Chondrocyte (in vitro differentiated cells): ENCODE measurements at places on chromosomes 2 and 18.

DNA sequence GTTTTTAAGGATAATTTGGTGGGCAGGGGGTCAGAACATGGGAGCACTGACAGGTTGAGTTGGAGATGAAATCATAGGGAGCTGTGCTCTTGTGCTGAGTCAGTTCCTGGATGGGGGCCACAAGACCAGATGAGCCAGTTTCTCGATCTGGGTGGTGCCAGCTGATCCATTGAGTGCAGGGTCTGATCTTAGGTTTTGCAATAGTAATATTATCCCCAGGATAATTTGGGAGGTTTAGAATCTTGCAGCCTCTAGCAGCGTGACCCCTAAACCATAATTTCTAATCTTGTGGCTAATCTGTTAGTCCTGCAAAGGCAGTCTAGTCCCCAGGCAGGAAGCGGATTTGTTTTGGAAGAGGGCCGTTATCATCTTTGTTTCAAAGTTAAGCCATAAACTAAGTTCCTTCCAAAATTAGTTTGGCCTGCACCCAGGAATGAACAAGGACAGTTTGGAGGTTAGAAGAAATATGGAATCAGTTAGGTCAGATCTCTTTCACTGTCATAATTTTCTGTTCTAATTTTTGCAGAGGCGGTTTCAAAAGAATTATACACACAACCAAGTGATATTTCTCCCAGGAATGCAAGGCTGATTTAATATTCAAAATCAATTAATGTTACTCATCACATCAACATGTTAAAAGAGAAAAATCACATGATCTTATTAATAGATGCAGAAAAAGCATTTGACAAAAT lies 23.0 kb downstream of the DBI start:
- DNase-seq, result no peak

GRCh38 chr2:189770590-189771322 lies 8.2 kb upstream of the OSGEPL1 start:
- DNase-seq, result no peak

GRCh38 chr2:200220251-200220650 lies 86.2 kb upstream of the SPATS2L start:
- DNase-seq, result no peak

GRCh38 chr2:71452565-71452964 lies 796 bp upstream of the DYSF start:
- no peak for DNase-seq
